ENCODE measurements at places on chromosomes 6 and 20.
A peak's percentile ranks its signal among the peaks of the same experiment; 100 is the strongest.

DNA sequence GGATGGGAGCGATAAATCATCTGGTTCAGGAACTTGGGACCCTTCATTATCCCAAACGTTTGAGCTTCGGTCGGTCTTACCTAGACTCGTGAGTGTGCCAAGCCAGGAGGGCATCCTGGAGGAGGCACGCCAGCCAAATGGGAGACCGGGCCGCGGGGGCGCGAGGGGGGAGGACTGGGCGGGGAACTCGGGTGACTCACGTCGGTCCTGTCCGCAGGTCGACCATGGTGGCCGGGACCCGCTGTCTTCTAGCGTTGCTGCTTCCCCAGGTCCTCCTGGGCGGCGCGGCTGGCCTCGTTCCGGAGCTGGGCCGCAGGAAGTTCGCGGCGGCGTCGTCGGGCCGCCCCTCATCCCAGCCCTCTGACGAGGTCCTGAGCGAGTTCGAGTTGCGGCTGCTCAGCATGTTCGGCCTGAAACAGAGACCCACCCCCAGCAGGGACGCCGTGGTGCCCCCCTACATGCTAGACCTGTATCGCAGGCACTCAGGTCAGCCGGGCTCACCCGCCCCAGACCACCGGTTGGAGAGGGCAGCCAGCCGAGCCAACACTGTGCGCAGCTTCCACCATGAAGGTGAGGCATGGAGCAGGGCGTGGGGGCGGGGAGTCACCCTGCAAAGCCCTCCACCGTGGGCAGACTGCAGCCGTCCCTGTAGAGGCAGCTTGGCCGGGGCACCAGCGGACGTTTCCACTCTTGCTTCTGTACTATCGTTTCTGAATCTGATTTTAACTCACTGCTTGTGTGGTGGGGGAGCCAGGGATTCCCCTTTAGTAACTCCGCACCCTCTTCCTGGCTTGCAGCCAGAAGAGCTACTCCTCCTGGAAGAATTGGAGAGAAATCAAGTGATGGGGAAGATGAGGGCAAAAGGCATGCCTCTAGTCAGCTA is 2.7 kb downstream of the BMP2 start:
- no peak for DNase-seq

DNA sequence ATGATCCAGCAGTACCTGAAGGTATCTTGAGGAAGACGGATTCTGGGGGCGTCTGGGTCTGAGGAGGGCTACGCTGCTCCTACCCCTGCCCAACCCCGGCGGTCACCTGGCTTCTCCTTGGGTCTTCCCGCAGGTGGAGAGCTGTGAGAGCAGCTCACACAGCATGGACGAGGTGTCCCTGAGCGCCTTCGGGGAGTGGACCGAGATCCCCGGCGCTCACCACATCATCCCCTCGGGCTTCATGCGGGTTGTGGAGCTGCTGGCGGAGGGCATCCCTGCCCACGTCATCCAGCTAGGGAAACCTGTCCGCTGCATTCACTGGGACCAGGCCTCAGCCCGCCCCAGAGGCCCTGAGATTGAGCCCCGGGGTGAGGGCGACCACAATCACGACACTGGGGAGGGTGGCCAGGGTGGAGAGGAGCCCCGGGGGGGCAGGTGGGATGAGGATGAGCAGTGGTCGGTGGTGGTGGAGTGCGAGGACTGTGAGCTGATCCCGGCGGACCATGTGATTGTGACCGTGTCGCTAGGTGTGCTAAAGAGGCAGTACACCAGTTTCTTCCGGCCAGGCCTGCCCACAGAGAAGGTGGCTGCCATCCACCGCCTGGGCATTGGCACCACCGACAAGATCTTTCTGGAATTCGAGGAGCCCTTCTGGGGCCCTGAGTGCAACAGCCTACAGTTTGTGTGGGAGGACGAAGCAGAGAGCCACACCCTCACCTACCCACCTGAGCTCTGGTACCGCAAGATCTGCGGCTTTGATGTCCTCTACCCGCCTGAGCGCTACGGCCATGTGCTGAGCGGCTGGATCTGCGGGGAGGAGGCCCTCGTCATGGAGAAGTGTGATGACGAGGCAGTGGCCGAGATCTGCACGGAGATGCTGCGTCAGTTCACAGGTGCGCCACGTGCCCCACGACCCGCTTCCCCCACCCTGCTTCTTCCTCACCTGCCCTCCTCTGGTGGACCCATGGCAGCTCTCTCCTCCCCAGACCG is 166.9 kb upstream of the RNF24 start:
- no peak for DNase-seq

DNA sequence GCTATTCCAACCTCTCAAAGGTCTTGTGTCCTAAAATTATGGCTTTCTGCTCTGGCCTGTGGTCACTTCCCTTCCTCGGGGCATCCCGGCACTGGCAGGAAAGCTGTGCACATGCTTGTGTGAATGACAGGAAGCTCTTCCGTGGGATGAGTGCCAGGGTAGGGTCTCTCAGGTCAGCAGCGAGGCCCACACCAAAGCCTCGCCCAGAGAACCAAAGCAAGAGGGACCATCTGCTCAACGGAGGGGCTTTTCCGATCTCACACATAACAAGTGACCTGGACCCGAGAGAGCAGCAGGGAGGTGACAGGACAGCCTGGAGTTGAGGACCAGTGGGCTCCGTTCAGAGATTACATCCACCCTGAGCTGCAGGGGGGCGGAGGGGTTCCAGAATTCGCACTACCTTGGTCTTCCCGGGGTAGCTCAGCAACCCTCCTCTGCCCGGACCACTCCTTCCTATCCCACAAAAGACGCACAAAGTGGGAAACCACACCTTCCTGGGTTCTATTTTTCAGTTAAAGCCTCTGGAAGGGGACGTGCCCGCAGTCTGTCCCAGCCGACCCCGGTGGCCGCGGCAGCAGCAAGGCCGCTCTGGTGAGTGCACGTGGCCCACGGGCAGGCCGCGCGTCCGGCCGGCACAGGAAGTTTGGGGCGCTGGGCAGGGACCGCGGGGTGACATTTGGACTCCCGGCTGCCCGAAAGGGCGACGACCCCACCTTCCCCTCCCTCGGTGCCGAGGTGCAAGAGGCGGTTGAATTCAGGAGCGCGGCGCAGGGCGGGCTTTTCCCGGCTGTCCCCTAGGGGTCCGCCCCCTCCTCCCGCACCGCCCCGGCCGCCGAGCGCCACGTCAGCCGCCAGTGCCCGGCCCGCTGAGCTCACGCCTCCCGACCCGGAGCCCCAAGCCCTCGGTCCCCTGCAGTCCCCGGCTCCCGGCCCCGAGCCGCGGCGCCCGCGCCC is 988 bp downstream of the TXNDC5 start:
- peak; percentile 49 for DNase-seq

- no peak for DNase-seq
Measured at GRCh38 chr20:31920275-31920855, 31.5 kb downstream of the PDRG1 start.

- no peak for DNase-seq
Measured at GRCh38 chr20:18665135-18665534, 77.3 kb downstream of the DTD1 start.

GRCh38 chr20:11651647-11652046 is 266.0 kb upstream of the BTBD3 start:
- DNase-seq, result no peak

GRCh38 chr6:21908161-21908848 is 314.8 kb downstream of the SOX4 start:
- no peak for DNase-seq

DNA sequence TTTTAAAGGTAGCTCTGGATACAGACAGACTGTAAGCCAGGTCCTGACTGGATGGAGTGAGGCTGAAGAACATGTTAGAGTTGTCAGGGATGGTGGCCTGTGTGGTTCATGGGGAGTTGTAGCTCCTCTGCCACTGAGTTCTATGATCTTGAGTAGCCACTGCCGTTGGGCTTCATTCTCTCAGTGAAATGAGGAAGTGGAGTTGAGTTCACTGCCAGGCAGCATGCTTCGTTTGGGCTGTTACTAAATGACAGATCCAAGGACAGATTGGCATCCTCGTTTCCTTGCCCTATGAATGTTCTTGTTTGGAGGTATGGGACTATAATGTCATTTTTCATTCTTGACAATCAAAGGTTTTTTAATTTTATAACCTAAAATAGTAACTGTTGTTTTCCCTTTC is 37.2 kb downstream of the SCAND1 start:
- no peak for DNase-seq

DNA sequence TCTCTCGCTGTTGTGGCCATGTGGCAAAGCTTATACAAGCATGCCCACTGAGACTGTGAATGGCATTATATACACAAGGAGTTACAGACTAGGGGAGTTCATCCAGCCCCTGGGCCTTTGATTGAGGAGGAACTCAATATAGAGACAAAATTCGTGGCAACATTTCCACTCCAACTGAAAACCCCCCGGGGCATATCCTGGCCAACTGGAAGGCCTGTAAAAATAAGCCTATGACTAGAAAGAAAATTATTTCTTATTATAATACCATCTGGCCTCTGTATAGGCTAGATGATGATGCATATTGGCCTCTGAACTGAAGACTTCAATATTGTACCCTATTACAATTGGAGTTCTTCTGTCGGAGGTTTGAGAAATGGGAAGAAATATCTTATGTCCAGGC is 175.5 kb upstream of the GJE1 start:
- no peak for DNase-seq

DNA sequence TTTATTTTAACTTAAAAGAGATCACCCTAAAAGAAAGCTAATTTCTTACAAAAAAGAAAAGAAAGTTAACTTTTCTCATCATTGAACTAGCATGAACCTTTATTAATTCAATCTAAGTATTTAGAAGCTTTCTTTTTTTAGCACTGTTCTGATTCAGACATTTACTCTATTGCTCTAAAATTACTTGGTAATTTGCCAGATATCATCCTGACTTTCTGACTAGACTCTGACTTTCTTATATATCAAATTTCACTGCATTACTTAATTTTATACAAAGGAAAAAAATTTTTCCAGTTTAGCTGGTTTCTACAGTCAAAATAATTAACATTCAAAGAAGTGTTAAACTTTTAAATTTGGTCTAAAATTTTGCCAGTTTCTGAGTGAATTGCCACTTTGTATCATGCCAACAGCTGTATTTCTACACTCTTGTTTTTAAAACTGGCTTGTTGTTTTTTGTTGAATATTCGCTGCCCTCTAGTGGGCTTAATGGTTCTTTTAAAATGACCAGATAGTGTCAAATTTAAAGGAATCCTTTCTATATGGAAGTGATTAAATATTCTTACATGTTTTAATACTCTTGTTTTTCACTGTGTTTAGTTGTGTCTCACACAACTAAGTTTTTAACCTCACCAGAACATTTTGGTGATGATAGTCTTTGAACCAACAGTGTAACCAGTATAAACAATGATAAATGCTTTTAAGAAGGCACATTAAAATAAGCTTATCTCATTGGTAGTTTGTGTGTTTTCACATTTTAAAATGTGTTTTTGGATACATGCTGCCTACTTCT is 102.0 kb downstream of the POPDC3 start:
- no peak for DNase-seq

- DNase-seq, result no peak
Measured at GRCh38 chr6:25484900-25485299, 167.1 kb upstream of the SCGN start.

- DNase-seq, result no peak
Measured at GRCh38 chr6:112113431-112113830, 26.0 kb downstream of the FAM229B start.

DNA sequence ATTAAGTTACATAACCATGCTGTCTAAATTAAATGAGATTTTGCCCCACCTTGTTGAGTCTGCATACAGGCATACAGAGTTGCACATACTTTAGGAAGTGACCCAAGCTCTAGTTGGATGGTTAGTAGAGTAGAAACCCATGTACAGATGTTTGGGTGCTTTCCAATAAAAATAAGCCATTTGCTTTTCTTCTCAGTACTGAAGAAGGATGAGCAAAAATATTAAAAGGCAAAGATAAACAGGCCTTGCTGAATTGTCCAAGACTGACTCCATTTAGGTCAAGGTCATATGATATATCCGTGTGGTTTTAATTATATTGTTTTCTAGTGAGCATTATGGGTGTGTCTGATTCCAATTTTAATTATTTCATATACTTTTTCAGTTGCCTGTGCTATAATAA is 589.4 kb downstream of the RFPL4B start:
- no peak for DNase-seq

DNA sequence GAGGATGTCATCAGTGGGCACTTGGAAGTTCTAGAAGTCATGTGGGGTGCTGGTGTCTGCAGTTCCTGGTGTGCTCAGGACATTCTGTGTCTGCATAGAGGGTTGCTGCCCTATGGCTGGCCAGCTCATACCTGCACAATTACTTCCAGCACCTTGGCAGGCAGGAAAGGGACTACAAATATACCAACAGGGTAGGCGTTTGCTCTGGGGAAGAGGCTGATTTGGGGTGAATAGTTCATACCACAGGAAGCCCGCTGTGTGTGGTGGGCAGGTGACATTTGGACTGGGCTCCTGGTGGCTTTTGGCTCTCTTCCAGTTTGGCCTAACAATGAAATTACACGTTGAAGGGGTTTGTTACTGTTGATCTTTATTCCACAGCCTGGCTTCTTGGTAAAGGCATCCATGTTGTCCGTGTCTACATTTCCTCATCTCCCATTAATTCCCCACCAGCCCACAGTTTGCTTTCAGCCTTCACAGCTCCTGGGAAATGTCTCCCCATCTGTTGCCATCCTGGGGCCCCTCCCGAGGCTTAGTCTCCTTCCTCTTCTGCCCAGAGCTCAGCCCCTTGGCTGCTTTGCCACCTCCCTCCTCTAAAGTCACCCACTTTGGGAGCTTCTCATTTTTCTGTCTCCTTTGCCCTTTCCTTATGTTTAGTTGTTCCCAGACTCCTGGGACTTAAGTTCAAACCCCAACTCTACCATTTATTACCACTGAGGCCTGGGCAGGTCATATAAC is 88.1 kb downstream of the RSPH3 start:
- DNase-seq, result no peak
